ENCODE measurements at places on chromosomes 1 and 21. TPM values are rescaled to one million over a fixed set of nuclear protein-coding genes. Genes with fewer than 3 reads are reported as not detected.

DNA sequence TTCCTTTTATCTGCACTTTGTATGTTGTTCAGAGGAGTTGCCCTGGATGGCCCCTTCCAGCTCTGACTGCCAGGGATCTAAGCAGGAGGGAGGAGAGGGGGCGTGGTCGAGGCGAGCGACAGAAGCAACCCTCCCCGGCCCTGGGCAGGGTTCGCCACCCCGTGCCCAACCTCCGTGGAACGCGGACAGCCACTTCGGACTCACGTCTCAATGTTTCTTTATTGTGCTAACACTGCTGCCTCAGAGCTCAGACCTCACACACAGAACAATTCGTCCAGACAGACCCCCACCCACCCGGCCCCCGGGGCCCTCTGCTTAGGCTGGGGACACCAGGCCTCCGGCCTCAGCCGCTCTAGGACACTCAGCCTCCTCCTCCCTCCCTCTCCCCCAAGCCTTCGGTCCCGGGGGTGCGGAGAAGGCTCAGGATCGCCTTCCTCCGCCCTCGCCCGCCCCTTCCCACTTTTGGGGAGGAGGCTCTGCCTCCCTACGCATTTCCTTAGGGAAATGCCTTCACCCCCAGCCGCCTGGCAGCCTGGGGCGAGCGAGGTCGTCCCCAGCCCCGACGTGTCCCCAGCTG lies 8.3 kb downstream of the VSIG8 start:
- peak; percentile 92 for DNase-seq

GRCh38 chr1:214467078-214467585 lies 84.3 kb downstream of the PTPN14 start:
- no peak for DNase-seq

Gene DCST1
- polyA plus RNA-seq: not detected

Gene ICOSLG
- polyA plus RNA-seq: 0.57 TPM

GRCh38 chr1:225842788-225843425 lies 33.0 kb downstream of the EPHX1 start:
- DNase-seq: no peak

GRCh38 chr1:35191429-35192055 lies 1.4 kb downstream of the SFPQ start:
- no peak for DNase-seq

DNA sequence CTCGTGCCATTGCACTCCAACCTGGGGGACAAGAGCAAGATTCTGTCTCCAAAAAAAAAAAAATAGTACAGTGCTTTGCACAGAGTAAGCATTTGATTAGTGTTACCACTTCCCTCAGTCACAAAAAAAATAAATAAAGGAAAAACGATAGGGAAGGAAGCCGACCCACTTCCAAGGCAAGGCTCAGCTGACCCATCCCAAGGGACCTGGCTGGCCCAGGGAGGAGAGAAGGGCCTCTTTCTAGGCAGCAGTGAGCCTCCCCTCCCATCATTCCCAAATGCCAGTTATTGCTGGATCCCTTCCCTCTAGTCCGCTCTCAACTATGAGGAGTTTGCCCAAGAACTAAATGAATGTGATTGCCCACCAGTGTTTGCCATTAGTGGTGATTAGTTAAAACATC lies 77.8 kb downstream of the TMEM53 start:
- DNase-seq: no peak

Gene MFAP2
- polyA plus RNA-seq: 3.2 TPM

DNA sequence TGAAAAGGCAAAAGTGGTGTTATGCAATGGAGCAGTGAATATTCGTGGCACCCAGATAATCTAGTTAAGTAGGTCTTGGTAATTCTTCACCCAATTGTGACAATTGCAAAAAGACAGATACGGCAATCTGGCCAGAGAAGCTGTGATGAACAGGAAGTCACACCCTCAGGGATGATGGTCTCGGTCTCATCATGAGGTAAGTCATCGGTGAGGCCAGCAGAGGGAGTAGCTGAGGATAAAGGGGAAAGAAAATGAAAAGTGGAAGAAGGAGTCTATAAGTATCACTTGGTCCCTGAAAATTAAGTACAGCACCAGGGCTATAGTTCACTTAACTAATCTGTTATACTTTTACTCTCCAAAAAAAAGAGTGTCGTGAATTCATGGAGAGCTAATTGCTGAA lies 258.8 kb upstream of the NCAM2 start:
- no peak for DNase-seq

DNA sequence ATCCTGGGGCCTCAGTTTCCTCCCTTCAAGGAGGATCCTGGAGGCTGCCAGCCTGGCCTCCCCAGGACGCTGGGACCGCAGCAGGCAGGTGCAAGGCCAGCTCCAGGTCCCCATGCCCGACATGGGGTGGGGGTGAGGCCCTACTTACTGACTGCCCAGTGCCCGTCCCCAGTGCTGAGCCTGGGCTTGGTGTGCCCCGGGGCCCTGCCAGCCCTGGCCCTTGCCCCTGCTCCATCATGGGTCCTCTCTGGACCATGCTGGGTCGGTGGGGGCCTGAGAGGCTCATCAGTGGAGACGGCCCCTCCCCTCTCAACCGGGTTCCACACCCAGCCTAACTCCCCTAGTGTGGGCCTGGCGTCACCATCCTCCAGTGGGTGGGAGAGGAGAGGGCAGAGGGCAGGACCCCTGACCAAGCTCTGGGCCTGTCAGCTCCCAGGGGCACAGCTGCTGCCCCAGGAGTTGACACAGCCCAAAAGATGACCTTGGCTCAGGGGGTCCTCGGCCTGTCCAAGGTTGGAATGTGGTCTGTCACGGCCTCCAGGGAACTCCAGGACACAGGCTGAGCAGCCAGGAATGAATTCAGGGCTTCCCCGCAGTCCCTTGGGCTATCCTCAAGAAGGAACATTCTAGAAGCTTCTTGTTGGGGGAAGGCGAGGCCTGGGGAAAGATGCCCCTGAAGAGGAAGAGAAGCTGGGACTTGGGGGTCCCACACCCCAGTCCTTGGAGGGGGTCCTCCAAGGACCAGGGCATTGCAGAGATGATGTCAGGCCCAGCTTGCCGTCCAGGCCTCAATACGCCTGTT lies 17.6 kb upstream of the ARF1 start:
- peak; percentile 46 for DNase-seq

GRCh38 chr1:38101037-38101785 lies 54.6 kb upstream of the POU3F1 start:
- no peak for DNase-seq

Gene IL19
- not detected for polyA plus RNA-seq

Gene FPGT
- polyA plus RNA-seq: 7.6 TPM

DNA sequence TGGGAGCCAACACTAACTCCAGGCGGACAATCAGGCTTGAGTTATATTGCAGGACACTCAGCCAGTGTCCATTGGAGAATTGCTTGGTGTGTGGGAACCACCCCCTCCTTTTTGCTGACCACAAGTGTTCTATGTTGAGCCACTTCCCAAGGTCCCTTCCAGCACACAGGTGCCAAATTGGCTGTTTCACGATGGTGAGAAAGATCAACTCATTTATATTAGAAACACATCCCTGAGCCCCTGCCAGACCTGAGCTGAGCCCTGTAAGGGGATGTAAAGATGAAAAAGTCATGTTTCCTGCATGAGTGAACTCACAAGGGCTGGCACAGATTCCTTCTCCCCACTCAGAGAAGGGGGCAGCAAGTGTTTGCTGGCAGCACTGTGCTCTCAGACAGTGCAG lies 96.5 kb downstream of the KCNN3 start:
- no peak for DNase-seq

GRCh38 chr1:205856433-205856832 lies 6.5 kb upstream of the PM20D1 start:
- DNase-seq: no peak

DNA sequence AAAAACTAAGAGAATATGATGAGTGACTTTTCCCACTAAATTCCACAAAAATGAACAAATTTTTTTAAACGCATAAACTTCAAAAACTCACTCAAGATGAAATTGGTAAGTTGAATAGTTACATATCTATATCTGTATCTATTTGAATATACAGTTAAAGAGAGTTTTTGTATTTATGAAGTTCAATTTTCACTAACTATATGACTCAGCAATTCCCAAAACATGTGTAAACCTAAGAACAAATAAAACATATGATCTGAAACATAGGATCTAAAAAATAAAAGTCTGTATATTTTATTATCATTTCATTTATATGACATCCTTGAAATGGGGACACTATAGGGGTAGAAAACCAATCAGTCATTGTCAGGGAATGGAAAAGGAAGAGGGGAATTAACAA lies 105.7 kb upstream of the SNX7 start:
- no peak for DNase-seq

DNA sequence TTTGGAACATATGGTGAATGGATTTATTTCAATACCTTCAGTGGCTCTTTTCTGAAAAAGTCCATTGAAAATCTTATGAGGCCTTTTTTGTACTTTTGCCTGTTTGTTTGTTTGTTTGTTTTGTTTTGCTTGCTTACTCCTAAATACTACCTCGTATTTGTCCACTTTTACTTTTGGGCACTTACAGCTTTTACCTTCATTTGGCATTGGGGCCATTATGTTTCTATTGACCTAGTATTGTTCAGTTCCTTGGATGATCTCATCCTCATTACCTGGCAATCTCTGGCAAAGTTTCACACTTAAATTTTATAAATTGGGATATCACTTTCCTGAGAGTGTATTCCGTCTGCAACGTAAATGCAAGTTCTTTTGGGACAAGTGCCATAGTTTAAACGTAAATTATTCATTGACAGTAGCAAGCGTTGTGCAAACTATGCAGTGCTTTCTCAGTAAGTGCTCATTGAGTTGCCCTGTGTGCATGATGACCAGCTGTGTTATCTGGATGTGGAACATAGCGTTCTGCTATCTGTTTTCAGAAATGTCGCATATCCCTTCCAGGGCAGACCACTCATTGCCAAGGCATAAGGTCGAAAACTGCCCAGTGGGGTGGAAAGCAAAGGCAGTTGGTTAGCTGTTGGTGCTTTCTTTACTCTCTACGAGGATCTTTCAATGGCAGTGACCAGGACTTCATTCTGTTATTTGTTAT lies 51.1 kb downstream of the LRRC8D start:
- DNase-seq: no peak

DNA sequence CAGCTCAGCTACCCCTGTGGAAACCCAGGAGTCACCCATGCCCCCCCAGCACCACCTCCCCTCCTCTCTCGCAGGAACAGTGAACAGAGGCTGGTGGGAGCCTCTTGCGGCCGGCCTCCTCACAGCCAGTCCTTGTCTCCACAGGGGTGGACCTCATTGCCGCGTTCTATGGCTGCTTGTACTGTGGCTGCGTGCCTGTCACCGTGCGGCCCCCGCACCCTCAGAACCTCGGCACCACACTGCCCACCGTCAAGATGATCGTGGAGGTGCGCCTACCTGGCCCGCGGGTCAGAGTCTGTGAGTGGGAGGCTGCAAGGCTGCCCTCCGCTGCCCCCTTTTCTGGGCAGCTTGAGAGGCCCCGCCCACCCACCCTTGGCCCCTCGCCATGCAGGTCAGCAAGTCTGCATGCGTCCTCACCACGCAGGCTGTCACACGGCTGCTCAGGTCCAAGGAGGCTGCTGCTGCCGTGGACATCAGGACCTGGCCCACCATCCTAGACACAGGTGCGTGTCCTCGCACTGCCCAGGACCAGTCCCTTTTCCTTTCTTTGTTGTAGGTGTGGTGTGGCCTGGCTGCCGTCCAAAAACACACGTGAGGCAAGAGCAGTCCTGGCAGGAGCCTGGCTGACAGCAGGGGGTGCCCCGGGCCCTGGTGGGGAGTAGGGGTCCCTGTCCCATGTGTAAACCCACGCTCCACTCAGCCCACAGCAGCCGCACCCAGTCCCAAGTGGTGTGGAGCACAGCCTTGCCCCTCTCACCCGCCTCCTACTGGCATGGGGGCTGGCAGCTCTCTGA lies 50.3 kb downstream of the S100B start:
- no peak for DNase-seq

GRCh38 chr1:119011706-119012105 lies 23.6 kb upstream of the TBX15 start:
- DNase-seq: no peak

GRCh38 chr21:42461185-42461520 lies 34.9 kb downstream of the RSPH1 start:
- DNase-seq: no peak

- no peak for DNase-seq
Observed at GRCh38 chr1:233513431-233513830, 100.5 kb upstream of the KCNK1 start.

GRCh38 chr1:164765557-164765956 lies 206.6 kb downstream of the PBX1 start:
- DNase-seq: no peak

DNA sequence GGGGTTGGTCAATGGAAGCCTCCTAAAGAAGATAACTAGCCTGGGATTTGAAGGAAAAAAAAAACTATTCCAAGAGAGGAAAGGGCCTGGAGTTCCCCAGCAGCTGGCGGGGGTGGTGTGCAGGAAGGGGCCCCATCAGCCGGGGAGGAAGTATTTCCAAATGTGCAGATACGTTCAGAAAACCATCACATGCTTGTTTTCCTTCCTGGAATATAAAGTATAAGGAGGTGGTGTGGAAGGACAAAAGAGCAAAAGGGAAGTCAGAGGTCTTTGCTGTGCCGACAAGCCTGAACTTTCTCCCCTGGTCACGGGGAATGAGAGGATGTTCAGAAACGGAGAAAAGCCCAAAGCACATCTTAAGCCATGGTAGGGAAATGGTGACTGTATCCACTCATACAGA lies 72.0 kb upstream of the BACE2 start:
- peak; percentile 75 for DNase-seq

DNA sequence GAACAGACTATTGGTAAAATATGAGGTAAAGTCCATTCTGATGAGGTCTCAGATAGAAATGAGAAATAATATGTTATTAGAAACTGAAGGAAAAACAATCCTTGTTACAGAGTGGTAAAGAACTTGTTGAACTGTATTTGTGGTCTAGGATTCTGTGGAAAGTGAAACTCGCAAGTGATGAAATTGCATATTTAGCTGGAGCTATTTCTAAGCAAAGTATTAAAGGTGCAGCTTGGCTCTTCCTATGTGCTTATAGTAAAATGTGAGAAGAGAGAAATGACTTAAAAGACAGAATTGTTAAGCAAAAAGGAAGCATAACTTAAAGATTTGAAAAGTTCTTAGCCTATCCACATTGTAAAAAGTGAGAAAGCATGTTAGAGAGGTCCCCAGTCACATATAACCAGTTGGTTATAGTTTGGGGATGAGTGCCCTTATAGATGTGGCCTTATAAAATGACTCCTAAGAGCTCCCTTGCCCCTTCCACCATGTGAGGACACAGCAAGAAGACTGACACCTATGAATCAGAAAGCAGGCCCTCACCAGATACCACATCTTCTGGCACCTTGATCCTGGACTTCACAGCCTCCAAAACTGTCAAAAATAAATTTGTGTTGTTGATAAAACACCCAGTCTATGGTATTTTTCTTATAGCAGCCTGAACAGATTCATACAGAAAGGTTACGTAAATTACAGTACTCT lies 24.8 kb downstream of the PHTF1 start:
- no peak for DNase-seq

DNA sequence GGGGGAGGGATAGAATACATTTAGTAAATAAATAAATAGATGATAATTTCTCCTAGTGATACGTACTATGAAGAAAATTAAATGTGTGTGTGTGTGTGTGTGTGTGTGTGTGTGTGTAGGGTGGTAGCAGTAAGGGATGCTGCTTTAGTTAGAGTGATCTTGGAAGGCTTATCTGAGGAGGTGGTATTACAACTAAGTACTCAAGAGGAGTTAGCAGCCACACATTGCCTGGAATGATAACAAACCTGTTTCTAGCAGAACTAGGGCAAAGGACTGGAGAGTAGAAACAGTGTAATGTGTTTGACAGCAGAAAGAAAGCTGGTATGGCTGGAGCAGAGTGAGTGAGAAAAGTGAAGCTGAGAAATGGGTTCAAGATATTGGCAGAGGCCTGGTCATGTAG lies 58.3 kb upstream of the FASLG start:
- DNase-seq: no peak

GRCh38 chr1:181129771-181130606 lies 41.5 kb downstream of the IER5 start:
- DNase-seq: no peak

- no peak for DNase-seq
Observed at GRCh38 chr1:222588135-222588534, 1.6 kb downstream of the TAF1A start.
